Endothelial cell of umbilical vein (primary cell): ENCODE measurements at places on chromosomes 12 and 14. TPM values are rescaled to one million over a fixed set of nuclear protein-coding genes. Genes with fewer than 3 reads are reported as not detected.

Gene MANSC1
- total RNA-seq = 56.5 and 65.0 TPM in 2 replicates

Gene COL2A1
- not detected in 2 replicates for total RNA-seq

Gene KRT6A
- total RNA-seq = 0.21 and 0.64 TPM in 2 replicates

Gene G2E3
- total RNA-seq = 26.6 and 34.8 TPM in 2 replicates

Gene NGDN
- 36.3 and 36.5 TPM in 2 replicates for total RNA-seq

Gene MOAP1
- total RNA-seq = 15.0 and 16.6 TPM in 2 replicates

Gene SDS
- total RNA-seq = not detected in 2 replicates

Gene RIMKLB
- total RNA-seq = 64.3 and 92.6 TPM in 2 replicates

Gene OR6C2
- total RNA-seq = not detected in 2 replicates

Gene NKX2-8
- not detected in 2 replicates for total RNA-seq

DNA sequence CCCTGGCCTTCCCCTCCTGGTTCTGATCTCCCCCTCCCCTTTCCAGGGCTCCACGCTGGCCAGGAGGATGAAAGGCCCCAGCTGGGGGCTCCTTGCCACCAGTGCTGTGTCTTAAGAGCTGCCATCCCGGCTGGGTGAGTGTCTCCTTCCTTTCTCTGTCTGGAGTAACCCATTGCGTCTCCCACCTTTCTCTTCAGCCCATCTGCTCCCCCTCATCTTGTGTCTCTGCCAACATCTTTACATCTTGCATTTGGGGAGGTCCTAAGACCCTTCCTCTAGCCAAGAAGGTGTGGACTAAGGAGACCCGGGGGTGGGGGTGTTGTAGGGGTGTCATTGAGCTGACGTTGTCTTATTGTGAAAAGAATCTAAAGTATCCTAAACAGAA is 505 bp downstream of the BCL2L2 start:
- H3K27me3 ChIP-seq = no peaks in the 10 kb centered on the region
- H3K36me3 ChIP-seq = peaks cover 12% of the 10 kb centered on the region
- peak overlapping the region; percentile 84 for H3K4me3 ChIP-seq
- H3K27ac ChIP-seq = peak overlapping the region; percentile 78
- peaks cover 27% of the 10 kb centered on the region for H3K4me1 ChIP-seq

- H3K4me1 ChIP-seq = no peaks in the 10 kb centered on the region
- no peak overlapping the region for H3K4me3 ChIP-seq
- H3K27ac ChIP-seq = peak overlapping the region; percentile 40
These were observed 121.8 kb downstream of the TBC1D30 start for GRCh38 chr12:64946132-64946829.

DNA sequence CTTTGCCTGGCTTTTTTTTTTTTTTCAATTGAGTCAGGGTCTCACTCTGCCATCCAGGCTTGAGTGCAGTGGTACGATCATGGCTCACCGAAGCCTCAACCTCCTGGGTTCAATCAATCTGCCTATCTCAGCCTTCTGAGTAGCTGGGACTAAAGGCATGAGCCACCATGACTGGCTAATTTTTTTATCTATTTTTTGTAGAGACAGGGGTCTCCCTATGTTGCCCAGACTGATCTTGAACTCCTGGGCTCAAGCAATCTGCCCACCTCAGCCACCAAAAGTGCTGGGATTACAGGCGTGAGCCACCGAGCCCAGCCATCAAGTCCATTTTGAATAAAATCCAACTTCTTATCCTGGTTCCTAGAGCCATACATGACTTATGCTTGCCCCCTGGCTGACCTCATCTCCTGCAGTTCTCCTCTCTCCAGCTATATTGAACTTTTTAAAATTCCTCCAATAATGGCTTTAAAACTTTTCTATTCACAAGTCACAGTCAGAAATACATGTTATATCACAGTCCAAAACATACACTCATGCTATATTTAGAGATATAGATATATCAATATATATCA is 10.4 kb upstream of the RND1 start:
- H3K4me3 ChIP-seq = no peak overlapping the region
- H3K4me1 ChIP-seq = no peaks in the 10 kb centered on the region
- no peaks in the 10 kb centered on the region for H3K27me3 ChIP-seq
- no peak overlapping the region for H3K27ac ChIP-seq
- H3K36me3 ChIP-seq = no peaks in the 10 kb centered on the region

DNA sequence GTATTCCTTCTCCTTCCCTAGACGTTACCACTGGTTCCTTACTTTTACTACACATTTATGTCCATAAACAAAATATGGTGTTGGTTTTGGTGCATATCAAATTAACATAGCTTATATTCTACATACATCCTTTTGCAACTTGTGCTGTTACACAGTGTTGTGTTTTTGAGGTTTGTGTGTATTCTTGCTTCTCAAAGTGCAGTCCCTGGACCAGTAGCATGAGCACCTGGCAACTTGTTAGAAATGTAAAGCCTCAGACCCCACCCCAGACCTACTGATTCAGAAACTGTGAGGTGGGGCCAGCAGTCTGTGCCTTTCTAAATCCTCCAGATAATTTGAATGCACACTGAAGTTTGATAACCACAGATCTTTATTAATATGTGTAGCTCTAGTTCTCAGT is 65.9 kb downstream of the RNFT2 start:
- no peak overlapping the region for H3K4me3 ChIP-seq
- no peaks in the 10 kb centered on the region for H3K36me3 ChIP-seq

DNA sequence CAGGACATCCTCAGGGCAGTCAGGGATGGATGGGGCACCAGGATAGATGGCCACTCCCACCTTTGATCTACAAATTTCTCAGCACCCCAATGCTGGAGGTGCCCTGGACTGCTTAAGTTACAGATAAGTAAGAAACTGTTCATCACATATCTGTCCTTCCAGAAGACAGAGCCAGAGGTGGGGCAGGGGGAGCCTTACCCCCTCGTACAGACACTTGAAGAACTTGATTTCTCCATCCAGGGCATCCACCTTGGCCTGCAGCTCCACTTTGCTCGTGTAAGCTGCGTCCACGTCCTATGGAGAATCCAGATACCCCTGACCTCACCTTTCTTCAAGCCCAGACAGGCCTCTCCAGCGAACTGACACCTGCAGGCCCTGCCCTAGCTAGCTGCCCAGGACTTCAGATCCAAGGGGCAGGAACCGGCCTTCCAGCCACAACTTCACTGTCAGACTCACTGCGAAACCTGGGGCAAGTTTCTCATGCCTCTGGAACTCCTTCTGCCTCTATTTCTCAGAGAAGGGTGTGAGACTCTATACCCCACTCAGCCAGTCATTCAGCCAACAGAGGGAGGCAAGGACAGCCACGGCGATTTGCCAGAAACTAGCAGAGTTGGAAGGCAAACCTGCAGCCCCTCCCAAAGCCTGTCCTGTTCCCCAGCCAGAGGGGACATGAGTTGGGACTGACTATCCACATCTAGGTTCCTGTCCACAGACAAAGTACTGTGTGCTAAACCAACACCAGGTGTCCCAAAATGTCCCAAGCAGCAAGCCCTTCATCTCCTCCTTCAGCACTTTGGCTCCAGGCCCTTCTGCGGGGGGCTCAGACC is 3.8 kb downstream of the KRT73 start:
- H3K27me3 ChIP-seq = no peaks in the 10 kb centered on the region
- H3K4me1 ChIP-seq = no peaks in the 10 kb centered on the region
- H3K36me3 ChIP-seq = no peaks in the 10 kb centered on the region
- no peak overlapping the region for H3K27ac ChIP-seq
- no peak for DNase-seq

GRCh38 chr12:77116277-77116676 is 50.9 kb upstream of the E2F7 start:
- H3K36me3 ChIP-seq = no peaks in the 10 kb centered on the region
- peak; percentile 53 for DNase-seq
- no peak overlapping the region for H3K4me3 ChIP-seq
- no peaks in the 10 kb centered on the region for H3K27me3 ChIP-seq
- peak overlapping the region; percentile 15 for H3K27ac ChIP-seq

- DNase-seq = peak; percentile 78
- no peaks in the 10 kb centered on the region for H3K27me3 ChIP-seq
- peaks cover 2% of the 10 kb centered on the region for H3K36me3 ChIP-seq
- peak overlapping the region; percentile 61 for H3K27ac ChIP-seq
These were observed 23.3 kb downstream of the DMAC2L start for GRCh38 chr14:50335389-50335788.

- H3K4me1 ChIP-seq = peaks cover 3% of the 10 kb centered on the region
- H3K27me3 ChIP-seq = peaks cover 32% of the 10 kb centered on the region
- no peak overlapping the region for H3K4me3 ChIP-seq
- no peaks in the 10 kb centered on the region for H3K36me3 ChIP-seq
- DNase-seq = no peak
These were observed 410.6 kb downstream of the DAD1 start for GRCh38 chr14:22178333-22178839.

DNA sequence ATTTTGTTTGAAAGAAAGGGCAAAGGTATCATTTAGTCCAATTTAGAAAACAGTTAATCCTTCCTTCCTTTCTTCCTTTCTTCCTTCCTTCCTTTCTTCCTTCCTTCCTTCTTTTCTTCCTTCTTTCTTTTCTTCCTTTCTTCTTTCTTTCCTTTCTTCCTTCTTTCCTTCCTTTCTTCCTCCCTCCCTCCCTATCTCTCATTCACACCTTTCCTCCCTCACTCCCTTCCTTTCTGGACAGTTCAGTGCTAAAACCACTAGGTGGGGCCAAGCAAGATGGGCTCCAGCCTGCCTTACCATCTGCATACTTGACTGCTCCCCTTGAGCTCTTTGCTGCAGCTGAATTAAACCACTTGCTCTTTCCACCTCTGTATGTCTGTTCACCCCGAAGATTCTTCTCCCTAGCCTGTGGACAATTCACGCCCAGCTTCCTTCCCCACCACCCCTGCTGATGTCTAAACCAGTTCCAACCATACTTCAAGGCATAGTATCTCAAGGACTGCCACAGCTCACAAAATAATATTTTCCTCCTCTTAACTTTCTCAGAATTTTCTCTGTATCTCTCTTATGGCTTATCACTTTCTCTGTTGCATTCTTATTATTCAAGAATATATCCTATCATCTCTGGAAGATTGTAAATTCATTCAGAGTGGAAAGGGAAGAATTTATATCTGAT is 78.0 kb downstream of the DBX2 start:
- H3K27ac ChIP-seq = no peak overlapping the region
- peak; percentile 5 for DNase-seq
- H3K36me3 ChIP-seq = no peaks in the 10 kb centered on the region
